Mammary epithelial cell (primary cell): ENCODE measurements at places on chromosomes 7 and 10. TPM values are rescaled to one million over a fixed set of nuclear protein-coding genes. Genes with fewer than 3 reads are reported as not detected.

The AMZ1 gene
- 0.42 TPM in 1 of 2 replicates, not detected in the other for total RNA-seq

The PLXDC2 gene
- 124 TPM for total RNA-seq

The WASHC2A gene
- total RNA-seq, result 29.0 TPM

The PRKCQ gene
- total RNA-seq, result 6.1 and 9.5 TPM in 2 replicates

The NME8 gene
- not detected for total RNA-seq

The ZNF365 gene
- total RNA-seq, result 13.0 TPM

- DNase-seq, result no peak
These were observed 492.4 kb upstream of the STEAP1 start for GRCh38 chr7:89661876-89662275.

GRCh38 chr10:98244141-98244540 is 23.9 kb downstream of the LOXL4 start:
- no peak for DNase-seq

- DNase-seq, result no peak
These were observed 95.3 kb upstream of the HDAC9 start for GRCh38 chr7:18400275-18400674.

- no peak for DNase-seq
These were observed 70.5 kb downstream of the SH3PXD2A start for GRCh38 chr10:103784723-103785418.

DNA sequence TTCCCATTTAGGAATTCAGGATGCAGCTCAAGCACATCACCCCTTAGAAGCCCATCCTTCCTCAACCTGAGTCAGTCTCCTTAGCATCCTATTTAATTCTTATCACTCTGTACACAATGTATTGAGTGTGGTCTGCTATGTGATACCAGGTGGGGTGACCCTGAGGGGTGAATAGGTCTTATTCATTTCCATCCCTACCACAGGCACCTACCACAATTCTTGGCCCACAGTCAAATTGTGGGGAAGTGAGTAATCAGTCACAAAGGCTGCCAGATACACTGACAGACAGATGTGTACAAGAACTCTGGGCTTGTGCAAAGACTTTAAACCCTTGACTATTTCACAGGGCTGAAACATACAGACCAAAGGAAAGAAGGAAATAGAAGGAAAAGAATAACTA is 560.5 kb downstream of the PARD3 start:
- DNase-seq, result peak; percentile 94

GRCh38 chr7:20594023-20594422 is 21.4 kb upstream of the ABCB5 start:
- DNase-seq, result no peak

GRCh38 chr10:98331885-98332284 is 63.9 kb upstream of the LOXL4 start:
- peak; percentile 17 for DNase-seq

DNA sequence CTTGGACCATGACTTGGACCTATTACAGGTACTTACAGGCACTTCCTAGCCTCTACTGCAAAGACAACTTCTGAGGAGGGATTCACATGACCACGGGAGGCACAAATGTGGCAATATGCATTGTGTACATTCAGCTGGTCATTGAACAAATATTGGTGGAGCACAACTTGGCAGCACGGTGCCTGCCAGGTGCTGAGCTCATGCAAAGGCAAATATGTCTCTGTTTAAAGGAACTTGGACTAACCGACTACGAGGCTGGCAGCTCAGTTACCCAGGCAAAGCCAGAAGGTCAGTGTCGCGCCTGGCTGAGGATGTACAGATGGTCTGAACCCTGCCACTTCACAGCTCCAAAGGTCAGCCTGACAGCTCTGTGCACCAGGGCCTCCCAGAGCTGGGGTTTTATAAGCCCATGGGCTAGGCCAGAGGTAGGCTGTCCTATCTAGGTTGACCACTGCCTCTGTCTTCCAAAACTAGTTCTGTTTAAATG is 6.1 kb downstream of the DENND11 start:
- DNase-seq, result no peak

GRCh38 chr10:114697061-114697598 is 39.1 kb upstream of the ABLIM1 start:
- DNase-seq, result peak; percentile 85

DNA sequence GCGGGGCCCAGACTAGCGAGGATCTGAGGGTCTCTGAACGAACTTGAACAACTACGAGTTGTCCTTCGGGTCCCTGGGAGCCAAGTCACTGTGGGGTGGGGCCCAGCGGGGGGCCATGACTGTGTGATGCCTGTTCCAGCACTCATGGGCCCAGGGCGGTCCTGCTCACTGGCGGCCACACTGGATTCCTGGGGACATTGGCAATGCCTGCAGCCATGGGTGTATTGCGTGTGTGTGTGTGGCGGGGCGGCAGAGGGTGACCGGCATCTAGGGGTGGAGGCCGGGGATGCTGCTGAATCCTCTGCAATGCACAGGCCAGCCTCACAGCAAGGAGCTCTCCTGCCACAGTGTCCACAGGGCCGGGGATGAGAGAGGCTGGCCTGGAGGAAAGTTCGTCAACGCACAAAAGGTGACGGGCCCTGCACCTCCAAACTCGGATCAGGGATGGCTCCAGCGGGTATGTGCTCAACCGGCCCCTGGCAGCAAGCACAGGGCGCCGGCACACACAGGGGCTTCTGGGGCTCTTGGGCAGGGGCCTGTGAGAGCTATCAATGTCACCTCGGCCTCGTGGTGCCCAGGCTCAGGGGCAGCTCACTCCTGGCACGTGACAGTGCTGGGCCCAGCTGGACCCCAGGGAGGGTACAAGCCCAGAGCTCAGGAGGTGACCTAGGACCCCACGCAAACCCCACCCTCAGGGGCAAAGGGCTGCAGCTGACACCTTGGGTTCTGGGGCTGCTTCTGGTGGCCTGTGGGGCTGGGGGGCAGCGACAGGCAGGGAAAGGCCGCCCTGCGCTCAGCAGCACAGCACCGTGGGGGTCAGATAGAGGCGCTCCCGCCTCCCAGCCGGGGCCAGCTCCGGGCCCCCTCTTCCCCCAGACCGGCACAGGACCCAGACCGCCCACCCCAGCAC is 27.9 kb downstream of the PAPOLB start:
- no peak for DNase-seq

GRCh38 chr10:15567952-15568351 is 151.8 kb downstream of the ITGA8 start:
- DNase-seq, result no peak
